ENCODE measurements at places on chromosomes 13 and 19. TPM values are rescaled to one million over a fixed set of nuclear protein-coding genes. Genes with fewer than 3 reads are reported as not detected.

DNA sequence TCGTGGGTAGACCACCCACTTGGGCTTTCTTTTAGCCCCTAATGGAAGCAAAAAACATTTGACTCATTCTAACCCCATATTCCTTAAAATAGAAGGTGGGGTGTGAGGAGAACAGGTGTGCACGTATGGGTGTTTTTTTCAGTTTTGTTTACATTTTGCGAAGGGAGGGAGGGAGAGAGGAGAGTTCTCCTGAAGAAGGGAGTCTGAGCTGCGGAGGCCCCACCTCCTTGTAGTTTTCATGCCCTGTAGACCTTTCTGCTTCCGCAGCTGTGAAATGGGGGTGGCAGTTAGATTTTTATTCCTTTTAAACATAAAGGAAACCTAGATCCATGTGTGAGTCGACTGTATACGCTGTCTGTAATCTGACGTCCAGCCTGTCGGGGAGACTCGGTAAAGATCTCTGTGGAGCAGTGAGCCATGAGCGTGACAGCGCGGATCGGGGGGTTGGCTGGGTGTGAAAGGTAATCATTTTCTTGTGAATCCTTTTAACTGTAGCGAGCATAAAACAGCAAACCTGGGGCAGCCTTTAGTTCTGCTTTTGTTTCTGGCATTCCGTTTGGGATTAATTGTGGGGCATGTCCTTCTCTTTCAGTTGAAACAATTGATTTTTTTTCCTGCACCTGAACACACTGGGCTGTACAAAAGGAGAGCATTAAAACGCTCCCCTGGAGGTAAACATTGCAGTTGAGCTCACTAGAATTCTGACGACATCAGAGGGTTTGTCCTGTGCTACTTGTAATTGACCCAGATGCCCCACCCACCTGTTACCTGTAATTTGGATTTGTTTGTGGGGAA, 2.3 kb downstream of the UPF1 start:
- no peak for DNase-seq

DNA sequence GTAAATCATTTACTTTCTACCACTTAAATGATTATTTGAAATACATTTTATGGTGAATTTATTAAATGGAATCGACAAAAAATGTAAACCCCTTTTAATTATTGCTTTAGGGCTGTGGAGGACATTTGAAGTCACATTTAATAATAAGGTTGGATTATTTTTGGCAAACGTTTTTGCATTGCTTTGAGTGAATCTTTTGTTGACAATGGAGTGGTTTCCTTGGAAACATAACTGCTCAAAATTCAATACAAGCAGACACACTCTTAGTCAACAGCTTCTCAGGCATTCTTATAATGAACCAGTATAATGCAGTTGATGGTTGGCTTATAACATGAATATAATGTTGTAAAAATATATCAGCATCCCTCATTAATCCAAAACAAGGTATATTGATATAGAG, 104.7 kb downstream of the DCLK1 start:
- no peak for DNase-seq

Gene PROZ
- total RNA-seq: not detected

DNA sequence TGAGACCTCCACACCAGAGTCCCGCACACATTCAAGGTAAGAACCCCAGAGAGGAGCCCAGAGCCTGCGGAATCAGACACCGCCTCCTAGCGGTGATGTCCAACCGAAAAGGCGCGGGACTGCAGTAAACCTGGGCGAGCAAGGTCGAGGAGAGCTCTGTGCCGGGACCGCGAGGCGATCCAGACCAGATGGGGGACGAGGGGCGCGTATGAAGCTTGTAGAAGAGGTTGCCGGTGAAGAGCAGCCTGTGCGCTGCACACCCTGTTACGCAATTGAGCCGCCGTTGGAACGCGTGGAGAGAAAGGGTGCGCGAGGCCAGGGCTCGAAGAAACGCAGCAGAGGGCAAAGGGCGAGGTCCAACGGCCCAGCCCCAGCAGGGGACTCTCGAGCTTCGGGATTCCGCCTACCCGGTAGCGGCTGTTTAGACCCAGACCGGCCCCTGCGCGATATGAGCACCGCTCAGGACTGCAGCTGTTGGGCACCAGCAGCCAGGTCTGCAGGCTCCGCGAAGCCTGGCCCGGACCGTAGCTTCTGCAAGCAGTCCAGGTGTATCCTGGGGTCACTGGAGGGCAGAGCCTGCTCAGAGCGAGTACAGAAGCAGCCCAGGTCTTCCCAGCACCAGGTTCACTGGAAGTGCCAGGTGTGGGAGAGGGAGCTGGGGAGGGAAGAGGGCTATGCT, 65.9 kb upstream of the ZNF599 start:
- DNase-seq: no peak

Gene RASA3
- 34.6 TPM for total RNA-seq
